ENCODE measurements at places on chromosomes 5 and 9. TPM values are rescaled to one million over a fixed set of nuclear protein-coding genes. Genes with fewer than 3 reads are reported as not detected.

The SV2C gene
- total RNA-seq, result 0.05 TPM

The DNM1 gene
- total RNA-seq, result 83.8 TPM

GRCh38 chr5:16539169-16539666 lies 73.6 kb upstream of the ZNF622 start:
- no peak for DNase-seq

The CARTPT gene
- total RNA-seq, result not detected

GRCh38 chr5:76169146-76169905 lies 86.1 kb downstream of the SV2C start:
- no peak for DNase-seq
